ENCODE measurements at places on chromosomes 7 and 10.

GRCh38 chr7:101677797-101678479, 48.8 kb upstream of the MYL10 start:
- DNase-seq, result no peak

DNA sequence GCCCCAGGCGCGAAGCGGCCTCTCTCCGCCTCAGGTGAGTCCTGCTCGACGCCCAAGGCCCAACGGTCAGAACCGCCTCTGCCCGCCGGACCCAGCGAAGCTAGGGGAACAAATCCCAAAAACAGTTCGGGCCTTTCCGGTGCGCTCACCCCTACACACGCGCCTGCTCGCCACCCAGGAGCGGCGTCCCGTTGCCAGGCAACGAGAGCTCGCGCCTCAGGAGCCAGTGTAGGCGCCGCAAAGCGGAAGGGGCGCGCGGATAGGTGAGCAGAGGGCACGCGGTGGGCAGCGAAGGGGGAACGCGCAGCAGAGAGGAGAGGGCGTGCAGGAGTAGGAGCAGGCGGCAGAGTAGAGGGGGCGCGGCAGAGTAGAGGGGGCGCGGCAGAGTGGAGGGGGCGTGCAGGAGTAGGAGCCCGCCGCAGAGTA, at the start of the genes DYDC1 and DYDC2:
TSS of gene DYDC1 (minus strand) at position 193 of the 426 bp plus-strand sequence. CDS start 4,154 bp downstream, outside the sequence.
TSS of gene DYDC2 (plus strand) at position 219 of the 426 bp plus-strand sequence. CDS start 5,663 bp downstream, outside the sequence.
- peak; percentile 89 for DNase-seq

DNA sequence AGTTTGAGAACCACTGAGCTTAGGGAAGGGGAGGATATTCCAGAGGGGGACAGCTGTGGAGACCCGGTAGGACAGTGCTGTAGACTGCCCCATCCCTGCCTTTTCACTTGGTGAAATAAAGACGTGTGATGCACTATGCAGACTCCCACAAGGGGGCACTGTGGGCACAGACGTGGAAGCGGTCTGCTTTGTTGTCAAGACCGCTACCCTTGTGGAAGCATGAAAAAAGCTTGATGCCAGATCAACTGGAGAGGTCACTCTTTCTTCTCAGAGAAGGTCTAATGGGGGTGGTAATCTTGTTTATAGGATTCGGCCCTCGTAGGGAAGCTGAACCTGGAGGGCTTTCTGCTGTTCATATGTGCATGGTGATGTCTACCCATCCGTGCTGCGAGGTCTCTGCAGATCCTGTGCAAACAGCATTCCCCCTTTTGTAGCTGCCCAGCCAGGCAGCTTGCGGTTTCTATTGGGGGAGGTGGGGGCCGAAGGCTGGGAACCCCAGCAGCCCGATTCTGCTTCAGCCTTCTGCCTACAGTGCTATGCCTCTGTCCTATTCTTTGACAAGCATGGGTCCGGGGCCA, 13.7 kb downstream of the RPS24 start:
- DNase-seq, result peak; percentile 89

- DNase-seq, result no peak
These were observed 98.2 kb downstream of the MDFIC start for GRCh38 chr7:115019882-115020605.

DNA sequence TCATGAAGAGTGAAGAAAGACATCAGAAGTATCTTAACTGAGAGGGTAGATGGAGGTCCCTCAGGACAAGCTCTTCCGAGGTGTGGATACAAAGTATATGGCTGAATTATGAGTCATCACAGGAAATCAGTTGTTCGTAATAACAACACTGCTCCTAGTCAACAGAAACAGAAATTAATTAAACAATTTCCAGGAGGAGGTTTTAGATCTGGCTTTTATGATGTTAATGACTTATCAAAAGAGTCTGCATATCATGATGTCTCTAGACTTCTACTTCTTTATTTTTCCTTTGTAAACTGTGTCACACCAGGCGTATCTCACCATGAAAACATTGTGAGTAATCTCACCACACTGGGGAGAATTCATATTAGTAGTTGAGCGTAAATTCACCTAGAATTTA, 31.2 kb downstream of the OSBPL3 start:
- no peak for DNase-seq

DNA sequence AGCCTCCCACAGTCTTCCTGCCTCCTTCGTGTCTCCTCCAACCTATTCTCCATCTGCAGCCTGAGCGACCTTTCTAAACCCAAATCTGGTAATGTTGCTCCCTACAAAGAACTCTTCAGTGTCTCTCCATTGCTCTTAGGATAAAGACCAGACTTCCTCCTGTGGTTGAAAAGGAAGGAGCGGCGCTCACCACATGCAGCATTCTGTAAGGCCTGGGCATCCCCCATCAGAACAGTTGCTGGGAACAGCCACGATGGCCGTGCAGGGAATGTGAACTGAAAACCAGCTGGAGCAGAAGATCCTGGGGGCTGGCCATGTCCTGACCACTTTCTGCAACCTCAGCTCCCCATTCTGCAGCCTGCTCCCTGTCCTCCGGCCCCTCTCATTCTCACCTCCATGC, 237.8 kb upstream of the ZMIZ1 start:
- DNase-seq, result no peak

DNA sequence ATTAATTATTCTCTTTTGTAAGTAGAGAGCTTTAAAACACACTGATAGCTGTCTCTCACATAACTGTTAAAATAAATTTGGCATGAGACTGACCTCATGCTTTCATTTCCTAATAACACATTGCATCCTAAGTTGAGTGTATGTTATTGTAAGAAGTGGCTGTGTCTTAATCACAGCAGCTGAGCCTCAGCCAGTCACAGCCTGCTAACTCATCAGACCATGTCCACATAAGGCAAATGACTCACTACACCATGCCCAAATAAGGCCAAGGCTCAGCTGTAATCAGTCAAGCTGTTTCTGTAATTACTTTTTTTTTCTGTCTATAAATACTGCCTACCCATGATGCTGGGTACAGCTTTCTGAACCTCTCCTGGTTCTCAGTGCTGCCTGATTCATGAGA, 860.9 kb downstream of the XPNPEP1 start:
- DNase-seq, result no peak

GRCh38 chr10:125095228-125095627, 65.1 kb downstream of the CTBP2 start:
- no peak for DNase-seq

DNA sequence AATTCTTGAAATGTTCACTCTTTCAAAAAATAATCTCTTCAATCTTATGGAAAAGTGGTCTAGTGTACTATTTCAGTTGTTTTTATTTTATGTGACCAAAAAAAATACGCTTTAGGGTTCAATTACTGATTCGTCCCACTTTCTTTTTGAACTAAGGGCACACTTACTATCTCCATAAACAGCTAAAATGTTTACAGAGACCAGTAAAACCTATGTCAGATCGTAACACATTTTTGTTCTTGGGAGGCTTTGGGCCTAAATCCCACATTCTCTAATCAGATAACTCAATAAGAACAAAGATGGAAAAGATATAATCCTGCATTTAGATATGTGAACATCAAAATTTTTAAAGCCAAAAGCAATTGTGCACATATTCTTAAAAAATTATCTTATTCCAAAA, 29.8 kb upstream of the EPC1 start:
- DNase-seq, result peak; percentile 19

DNA sequence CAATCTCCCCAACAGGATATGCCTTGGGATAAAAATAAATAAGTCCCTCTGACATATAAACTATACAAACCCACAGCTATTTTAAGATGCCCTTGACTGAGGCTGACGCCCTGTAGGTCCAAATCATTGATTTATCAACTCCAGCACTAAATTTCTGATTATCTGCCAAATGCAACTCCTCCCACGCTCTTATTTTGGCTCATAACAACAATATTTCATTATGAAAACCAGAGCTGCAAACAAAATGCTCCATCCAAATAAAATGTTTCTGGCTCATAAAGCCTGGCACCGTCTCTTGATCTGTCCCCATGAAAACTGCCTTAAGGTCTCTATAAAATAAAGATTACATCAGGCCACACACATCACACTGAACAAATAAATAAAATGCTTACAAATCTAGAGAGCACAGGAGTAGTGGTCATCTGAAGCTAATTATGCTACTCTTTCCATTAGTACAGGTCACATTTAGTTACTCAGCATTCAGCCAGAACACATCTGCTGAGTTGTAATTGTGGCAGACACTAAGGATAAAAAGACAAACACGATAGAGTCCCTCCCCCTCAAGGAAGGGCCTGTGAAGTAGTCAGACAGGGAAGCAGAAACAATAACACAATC, 28.8 kb downstream of the CACUL1 start:
- no peak for DNase-seq

DNA sequence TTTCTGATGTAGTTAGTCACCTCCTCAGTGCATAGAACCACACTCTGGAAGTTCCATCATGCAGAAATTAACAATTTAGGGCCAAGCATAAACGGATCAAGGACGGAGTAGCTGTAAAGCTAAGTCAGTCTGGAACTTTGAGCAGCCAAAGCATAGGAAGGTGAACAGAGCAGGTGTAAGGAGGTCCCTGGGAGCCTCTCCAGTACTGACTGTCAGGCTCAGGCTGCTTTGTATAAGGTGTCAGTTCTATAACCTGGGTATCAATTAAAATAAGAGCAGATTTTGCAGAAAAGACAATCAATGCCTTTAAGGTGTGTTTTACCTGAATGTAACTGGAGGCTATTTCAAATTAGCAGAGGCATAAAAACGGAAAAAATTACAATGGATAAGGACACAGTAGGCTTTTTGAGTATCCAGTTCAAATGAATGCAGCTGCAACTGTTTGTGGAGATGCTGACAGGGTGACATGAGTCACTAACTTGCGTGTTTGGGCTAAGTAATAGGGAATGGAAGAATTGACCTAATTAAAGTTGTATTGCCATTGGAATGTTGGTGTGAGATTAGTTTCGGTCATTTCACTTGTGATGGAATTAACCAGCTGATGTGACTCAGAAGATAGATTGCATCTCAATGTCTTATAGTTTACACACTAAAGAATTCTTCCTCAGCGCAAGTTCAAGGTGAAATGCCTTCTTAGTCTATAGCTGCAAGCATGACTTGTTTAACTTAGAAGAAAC, 417.9 kb upstream of the CNTNAP2 start:
- DNase-seq, result no peak

GRCh38 chr10:28279878-28280277, 23.0 kb downstream of the MPP7 start:
- no peak for DNase-seq

DNA sequence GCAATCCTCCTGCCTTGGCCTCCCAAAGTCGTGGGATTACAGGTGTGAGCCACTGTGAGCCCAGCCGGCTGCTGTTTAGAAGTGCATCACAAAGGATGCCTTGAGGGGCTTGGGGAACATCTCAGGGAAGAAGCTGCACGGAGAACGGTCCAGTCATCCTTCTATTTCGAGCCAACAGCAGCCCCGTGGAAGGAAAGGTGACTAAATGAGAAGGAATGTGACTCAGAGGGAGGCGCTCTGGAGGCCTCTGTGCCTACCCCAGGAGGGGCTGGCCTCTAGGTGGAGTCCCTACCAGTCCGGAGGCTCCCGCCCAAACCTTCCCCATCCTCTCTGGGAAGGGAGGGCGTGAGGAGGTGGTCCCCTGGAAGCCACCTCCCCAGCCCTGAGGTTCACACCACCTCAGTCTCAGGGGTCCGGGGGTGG, 76.2 kb downstream of the CTBP2 start:
- DNase-seq, result no peak

- DNase-seq, result no peak
These were observed 47.1 kb downstream of the ZNF680 start for GRCh38 chr7:64515781-64516180.

DNA sequence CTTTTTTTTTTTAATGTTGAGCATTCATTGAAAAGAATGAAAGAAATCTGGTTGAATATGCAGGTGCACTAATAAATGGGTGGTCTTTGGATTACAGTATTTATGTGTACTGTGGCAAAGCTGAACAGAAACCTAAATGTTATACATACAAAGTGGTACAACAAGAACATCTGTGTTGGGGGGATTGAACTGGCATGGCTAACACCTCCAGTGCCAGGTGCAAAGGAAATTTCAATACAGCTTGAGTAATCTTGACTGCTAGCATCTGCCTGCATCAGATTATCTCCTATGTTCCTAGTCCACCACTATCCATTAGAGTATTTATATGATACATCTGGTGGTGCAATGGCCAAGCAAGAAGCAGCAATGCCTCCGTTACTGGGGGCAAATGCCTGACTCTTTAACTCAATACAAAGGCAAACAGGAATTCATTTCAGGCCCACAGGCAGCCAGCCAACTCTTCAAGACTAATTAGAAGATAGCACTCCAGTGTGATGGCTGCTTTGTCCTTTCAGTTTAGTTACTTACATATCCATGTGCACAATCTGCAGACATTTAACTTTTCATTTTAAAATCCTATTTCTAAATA, 220.5 kb upstream of the ETV1 start:
- DNase-seq, result no peak

DNA sequence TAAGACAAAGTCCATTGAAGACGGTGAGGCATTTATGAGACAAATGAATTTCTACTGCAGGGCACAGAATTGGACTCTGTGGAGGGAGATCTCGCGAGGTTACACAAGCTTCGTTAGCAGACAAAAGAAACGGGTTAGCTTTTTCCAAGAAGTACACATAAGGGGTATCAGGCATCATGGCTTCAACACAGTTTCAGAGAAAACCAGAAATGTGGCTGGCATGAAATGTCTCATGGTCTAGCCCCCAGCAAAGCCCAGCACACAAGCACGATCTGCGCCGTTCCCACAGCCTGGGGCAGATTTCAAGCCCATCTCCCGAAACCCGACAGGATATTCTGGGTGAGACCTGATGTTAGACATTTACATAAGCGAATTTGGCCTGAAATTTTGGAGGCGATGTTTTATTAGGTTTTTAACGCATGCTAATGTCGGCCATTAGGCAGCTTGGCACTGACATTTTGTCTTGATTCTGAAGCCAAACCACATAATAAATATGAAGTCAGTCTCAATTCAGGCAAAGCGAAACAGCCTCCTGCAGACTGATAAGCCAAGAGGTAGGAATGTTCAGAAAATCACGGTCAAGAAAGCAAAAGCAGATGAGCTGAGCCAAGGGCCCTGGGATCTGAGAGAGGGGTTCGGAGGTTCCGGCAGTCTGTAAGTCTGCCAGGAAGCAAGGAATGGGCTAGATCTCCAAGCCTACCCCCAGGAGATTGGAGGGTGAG, 240.5 kb downstream of the PRPF18 start:
- no peak for DNase-seq

- no peak for DNase-seq
These were observed 262.9 kb downstream of the SNX13 start for GRCh38 chr7:17677408-17677807.

GRCh38 chr7:15068324-15068723, 165.8 kb upstream of the DGKB start:
- DNase-seq, result no peak

DNA sequence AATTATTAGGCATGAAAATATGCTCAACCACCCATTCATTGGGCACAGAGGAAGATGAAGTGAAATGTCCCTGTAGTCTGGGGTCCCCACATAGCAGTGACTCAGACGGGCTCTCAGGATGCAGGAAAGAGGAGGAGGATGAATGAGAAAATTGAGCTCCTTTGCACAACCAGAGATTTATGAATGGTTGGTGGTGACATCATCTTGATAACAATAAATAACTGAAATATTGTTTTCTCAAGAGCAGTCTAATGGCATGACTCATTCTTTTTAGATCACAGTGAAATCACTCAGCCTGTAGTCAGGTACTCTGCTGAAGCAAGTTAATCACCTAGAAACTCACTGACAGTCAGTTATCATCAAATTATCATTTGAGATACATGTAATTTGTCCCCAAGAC, 254.1 kb downstream of the RELN start:
- DNase-seq, result no peak

GRCh38 chr7:16114633-16115032, 306.7 kb downstream of the CRPPA start:
- DNase-seq, result no peak

- DNase-seq, result no peak
These were observed 127.8 kb downstream of the CUX1 start for GRCh38 chr7:101945034-101945758.
